ENCODE measurements at places on chromosomes 4 and X.

- DNase-seq, result no peak
Measured at GRCh38 chr4:40206426-40206825, 9.6 kb downstream of the RHOH start.

- DNase-seq, result no peak
Measured at GRCh38 chr4:41598580-41598979, 60.6 kb downstream of the LIMCH1 start.

DNA sequence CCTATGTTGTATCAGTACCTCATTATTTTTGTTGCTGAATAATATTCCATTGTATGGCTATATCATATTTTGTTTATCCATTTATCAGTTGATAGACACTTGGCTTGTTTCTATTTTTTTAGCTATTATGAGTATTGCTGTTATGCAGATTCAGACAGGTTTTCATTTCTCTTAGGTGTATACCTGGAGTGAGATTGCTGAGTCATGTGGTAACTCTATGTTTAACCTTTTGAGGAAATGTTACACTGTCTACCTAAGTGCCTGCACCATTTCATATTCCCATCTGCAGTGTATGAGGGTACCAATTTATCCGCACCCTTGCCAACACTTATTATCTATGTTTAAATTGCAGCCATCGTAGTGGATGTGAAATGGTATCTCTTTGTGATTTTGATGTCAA lies 43.0 kb upstream of the SH3RF1 start:
- no peak for DNase-seq

DNA sequence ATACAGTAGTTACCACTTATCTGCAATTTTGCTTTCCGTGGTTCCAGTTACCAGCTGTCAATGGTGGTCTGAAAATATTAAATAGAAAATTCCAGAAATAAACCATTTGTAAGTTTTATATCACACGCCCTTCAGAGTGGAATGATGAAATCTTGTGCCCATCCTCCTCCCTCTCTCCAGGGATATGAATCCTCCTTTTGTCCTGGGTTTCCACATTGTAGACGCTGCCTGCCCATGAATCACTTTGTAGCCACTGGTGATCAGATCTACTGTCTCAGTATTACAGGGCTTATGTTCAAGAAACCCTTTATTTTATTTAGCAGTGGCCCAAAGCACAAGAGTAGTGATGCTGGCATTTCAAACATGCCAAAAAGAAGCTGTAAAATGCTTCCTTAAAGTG lies 198.6 kb downstream of the KCNIP4 start:
- DNase-seq, result no peak

DNA sequence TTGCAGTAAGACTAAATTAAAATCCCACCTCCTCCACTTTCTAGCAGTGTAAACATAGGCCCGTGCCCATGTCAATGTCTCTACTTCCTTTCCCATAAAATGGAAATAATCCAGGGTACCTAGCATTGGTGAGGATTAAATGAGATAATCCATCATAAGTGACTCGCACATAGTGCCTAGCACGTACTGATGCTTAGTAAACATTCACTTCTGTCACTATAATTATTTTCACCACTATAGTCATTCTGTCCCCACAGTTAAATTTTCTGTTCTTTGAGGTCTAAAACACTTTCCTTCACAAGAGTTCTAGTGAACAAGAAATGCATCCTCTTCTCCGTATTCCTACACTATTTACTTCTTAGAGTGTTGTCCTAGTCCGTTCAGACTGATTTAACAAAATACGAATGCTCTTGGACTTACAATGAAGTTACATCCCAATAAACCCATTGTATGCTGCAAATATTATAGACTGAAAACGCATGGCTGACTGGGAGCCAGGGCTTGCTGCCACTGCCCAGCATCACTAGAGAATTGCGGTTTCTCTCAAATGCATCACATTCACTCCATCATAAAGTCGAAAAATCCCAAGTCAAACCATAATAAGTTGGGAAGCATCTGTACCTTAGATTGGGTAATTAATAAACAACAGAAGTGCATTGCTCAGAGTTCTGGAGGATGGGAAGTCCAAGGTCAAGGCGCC lies 10.6 kb downstream of the ARAP2 start:
- no peak for DNase-seq

DNA sequence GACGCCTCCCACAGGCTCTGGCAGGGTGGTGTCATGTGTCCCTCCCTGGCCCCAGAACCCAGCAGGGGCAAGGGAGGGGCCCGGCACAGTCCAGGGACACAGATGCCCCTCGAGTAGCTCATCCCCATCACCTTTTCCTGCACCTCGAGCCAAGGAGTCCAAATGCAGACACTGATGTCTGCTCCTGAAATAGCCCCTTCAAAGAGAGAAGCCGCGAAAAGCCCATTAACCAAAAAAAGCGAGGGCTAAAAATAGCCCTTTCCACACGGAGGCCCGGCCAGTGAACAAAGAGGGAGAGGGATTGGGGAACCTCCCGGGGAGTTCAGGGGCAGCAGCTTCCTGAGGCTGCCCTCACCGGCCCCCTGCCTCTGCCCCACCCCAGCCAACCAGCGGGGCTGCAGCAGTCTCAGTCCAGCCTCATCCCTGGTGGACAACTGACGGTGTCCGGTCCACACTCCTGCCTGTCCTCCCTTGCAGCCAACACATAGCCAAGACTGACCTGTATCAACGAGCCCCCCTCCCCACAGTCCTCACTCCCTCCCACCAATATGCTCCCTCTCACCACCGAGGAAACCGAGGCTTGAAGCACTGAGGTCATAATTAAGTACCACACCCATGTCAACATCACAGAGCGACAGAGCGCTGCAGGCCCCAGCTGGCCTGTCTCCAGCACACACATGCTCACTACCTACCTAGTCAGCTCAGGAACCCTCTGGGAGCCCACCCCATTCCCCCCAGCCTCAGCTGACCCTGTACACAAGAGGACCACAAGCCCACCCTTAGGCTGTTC lies 23.9 kb downstream of the WDR1 start:
- no peak for DNase-seq

DNA sequence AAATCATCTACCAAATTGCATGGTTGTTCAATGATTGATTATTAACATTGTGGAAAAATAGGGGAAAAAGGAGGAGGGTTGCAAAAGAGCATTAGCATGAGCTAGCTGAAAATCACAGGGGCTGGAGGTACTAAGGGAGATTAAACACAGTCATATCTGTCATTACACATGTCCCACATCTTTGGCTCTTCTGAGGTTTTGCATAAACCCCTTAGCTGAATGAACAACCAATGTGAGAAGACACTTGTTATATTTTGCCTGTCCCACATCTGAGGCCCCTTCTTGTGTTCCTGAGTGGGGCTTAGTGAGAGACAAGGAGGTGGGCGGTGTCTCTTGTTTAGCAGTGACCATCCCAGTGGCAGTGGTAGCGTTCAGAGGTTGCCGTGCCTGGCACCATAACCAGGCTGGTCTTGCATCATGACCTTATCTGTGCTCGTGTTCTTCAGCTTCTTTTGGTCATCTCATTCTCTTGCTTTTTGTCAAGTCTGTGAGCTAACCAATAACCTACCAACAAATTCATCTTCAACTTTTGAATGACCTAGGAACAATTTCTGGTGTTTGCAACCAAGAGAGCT lies 95.6 kb downstream of the MID1IP1 start:
- DNase-seq, result no peak
